Activated CD4-positive, CD25-positive, alpha-beta regulatory T cell treated with anti-CD3 and anti-CD28 coated beads, Interleukin-2, amount 50 U/mL, for 72 hours (primary cell): ENCODE measurements at places on chromosomes 13 and 19.

DNA sequence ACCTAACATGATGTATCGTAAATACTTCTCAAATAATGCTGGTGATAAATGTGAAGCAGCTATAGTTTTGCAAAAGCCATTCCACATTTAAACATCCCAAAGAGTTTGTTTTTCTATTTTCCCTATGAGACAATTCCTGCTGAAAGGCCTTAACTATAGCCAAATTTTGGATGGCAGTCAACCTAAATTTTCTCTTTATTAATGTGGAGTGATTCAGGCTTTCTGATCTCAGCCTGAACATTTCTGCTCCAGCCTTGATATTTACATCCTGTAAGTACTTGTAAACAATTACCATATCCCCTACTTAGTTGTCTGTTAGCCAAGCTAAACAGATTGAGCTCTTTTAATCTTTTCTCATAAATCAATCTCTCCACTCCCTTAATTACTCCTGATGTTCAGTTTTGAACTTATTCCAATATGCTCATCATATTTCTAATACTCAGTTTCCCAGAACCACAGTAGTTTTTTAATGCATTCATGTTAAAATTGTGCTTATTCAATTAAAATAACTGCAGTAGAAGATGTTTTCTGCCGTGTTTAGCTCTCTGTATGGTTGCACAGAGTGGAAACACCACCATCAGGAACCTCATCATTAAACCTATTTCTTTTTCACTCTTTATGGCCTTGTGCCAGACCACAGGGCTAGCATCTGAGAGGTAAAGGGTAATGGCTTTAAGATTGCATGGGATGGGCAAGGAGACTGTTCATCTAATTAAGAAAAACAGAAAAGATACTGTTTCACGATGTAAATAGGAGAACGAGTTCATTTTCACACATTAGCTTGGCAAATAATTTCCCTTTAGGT is 1235.2 kb upstream of the SLC10A2 start:
- DNase-seq, result no peak

GRCh38 chr19:50333235-50333736 is 4.1 kb upstream of the KCNC3 start:
- DNase-seq, result peak; percentile 83

- no peak for DNase-seq
These were observed 4.6 kb downstream of the FRY start for GRCh38 chr13:32036126-32036695.

GRCh38 chr13:59247171-59247570 is 916.6 kb downstream of the DIAPH3 start:
- DNase-seq, result no peak

DNA sequence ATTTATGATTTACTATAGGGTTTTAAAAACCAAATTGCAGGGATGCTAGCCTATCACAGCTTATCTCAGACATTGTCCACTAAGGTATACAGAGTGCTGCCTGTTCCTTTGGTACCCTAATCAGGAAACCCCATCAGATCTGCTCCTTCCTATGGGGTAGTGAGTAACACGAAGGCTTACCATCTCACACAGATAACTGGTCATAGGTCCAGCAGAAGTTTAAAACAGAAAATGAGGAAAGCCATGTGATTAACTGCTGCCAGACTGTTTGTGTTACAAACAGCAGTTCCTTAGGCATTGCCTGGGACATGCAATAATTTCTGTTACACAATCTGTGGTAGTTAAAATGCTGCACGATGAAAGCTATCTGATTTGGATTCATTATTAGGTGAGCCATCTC is 53.5 kb upstream of the ALOX5AP start:
- DNase-seq, result no peak

DNA sequence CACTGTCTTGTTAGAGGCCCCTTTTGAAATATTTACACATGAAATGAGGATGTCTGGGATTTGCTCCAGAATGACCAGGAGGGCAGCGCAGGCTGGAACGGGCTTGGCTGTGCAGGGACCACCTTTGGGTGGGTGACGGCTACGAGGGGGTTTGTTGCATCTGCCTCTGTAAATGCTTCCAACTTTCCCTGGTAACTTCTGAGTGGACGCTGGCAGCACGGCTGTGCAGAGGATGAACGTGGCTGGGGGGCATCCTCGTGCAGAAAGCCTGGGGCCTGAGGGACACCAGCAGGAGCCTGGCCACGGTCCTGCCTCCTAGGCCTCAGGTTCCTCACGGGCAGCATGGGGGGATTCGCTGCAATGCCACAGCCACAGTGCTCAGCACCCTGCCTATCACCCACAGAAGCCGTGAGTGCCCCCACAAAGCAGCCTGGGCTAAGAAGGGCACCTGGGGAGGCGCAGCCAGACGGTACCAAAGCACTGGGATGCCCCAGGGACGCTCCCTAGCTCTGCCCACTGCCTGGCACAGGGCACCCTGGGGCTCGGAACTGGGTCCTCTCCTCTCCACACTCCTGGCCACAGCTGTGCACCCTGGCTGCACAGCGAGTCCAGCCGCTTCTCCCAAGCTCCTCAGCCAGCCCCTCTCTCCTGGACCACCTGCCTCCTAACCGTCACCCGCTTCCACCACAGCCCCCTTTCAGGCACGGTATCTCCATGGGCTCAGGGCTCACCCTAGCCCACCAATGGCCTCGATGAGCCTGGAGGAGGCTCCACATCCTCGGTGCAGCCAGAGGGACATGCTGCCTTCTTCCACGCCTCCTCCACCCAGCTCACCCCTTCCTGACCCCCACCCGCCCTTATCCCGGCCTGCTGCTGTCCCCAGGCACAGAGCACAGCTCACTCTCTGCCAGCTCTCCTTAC is 44.5 kb downstream of the MLLT1 start:
- DNase-seq, result no peak
